NCI-H2029 (cell line): ENCODE measurements at places on chromosomes 6 and 20.

DNA sequence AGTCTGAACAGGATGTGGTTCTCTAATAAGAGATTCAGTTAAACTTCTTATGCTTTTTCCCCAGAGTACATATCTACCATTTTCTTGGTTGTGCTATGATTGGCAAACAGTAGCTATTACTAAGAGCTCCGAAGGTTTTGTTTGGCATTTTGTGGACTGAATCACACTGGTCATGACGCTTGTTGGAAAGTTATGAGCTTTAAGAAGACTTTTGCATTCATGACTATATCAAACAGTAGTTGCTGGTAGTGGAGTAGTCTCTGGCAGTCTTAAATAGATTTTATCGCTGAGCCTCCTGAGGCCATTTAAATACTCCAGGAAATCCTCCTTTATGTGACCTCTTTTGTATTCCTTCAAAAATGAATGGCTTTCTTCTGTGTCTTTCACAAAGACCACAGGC, 40.8 kb downstream of the CCDC170 start:
- DNase-seq = no peak

GRCh38 chr6:25337431-25337830, 58.3 kb downstream of the CARMIL1 start:
- DNase-seq = peak; percentile 58

GRCh38 chr6:158030380-158031300, 49.0 kb downstream of the SYNJ2 start:
- DNase-seq = no peak

- DNase-seq = no peak
Observed at GRCh38 chr6:120031837-120032236, 682.3 kb upstream of the MAN1A1 start.

GRCh38 chr20:41011551-41012067, 17.0 kb upstream of the TOP1 start:
- DNase-seq = no peak

DNA sequence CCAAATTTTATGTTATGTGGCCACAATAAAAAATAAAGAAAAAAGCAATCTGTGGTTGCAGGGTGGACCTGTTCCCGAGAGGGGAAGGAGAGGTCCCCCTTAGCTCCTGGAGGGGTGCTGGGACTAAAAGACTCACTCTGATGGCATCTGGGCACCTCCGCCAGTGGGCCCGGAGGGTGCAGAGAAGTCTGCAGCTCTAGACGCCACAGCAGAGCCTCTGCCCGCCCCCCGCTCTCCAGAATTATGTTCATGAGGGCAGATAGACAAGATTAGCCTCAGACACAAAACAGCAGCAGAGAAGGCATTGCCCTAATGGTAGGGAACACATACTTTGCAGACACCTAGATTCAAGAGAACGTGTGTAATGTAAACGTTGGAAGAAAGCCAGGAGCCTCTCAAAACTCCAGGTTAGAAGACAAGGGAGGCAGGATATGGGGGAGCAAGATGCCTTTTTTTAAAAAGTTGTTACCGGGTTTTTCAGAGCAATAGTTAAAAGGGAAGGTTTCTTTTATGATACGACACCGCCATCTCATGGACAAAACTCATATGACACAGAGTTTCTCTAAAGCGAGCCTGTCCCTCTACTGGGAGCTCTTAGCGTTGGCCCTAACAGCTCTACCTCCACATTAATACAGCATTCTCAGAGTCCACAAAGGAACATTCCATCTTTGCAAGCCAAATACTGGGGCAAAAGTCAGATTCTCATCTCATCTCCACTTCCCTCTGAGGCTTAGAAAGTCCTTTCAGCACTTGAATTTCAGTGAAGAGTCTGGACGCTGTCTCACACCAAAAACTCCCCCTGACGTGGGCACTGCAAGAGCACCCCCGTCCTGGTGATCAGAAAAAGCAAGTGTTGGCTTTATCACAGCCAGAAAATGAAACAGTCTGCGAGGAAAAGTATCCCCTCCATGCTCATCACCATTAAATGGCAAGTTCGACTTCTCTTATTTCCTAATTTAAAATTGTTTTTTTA, 47.2 kb downstream of the FOXF2 start:
- DNase-seq = peak; percentile 59

- no peak for DNase-seq
Observed at GRCh38 chr6:170523256-170524171, 29.6 kb downstream of the PSMB1 start.

- no peak for DNase-seq
Observed at GRCh38 chr6:138724015-138724414, 49.6 kb upstream of the CCDC28A start.

- DNase-seq = no peak
Observed at GRCh38 chr6:157513004-157513603, 132.1 kb downstream of the ZDHHC14 start.

DNA sequence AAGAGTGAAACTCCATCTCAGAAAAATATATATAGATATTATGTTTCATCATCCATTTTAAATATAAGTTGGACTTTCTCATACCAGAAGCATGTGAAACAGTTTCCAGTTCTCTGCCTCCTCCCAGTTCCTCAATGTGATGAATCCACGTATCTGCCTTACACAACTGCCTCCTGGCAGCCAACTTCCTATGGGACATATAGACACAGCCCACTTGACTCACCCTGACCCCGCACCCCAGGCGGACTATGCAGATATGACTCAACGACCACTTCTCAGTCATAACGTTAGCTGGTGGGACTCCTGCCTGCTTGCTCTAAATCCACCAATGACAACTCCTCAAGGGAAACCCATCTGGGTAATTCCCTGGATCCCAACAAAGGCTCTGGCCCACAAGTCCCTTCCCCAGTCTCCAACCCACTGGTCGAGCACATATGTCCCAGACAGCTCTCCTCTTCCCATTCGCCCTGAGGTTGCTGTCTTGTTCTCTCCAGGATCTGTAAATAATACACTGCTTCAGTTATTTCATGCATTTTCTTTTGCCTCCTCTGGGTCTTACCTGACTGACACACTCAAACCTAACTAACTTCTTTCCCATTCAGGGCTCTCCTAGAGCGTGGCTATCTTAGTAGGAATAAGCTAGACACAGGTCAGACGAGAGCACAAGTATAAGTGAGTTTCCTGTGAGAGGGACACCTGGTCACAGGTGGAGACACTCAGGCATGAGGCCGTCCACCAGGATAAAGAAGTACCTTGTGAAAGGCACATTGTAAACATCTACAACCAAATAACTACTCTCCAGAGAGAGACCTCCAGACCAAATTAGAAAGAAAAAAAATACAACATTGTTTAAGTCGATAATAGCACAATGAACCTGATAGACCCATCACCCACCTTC, 548.5 kb downstream of the CD83 start:
- no peak for DNase-seq

- no peak for DNase-seq
Observed at GRCh38 chr20:38872036-38872435, 54.2 kb upstream of the FAM83D start.

DNA sequence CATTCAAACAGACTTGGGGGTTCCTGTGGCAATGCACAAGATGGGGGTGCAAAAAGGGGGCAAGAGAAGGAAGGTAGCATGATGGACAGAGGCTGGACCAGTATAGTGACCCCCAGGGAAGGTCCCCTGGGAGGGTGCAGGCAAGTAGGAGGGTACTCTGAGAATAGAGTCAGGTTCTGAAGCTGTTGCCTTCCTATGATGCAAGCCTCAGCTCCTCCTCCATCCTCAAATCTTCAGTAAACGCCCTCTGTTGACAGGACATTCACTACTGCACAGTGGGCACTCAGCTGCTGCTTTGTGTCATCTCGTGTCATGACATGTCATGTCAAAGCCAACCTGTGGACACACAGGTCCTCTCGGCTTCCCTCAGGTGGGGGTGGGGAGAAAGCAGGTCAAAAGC, 5.8 kb upstream of the SDCBP2 start:
- no peak for DNase-seq

GRCh38 chr6:122710908-122711635, 68.4 kb upstream of the FABP7 start:
- DNase-seq = no peak

GRCh38 chr6:24855395-24856245, 56.9 kb upstream of the ARMH2 start:
- peak; percentile 70 for DNase-seq

DNA sequence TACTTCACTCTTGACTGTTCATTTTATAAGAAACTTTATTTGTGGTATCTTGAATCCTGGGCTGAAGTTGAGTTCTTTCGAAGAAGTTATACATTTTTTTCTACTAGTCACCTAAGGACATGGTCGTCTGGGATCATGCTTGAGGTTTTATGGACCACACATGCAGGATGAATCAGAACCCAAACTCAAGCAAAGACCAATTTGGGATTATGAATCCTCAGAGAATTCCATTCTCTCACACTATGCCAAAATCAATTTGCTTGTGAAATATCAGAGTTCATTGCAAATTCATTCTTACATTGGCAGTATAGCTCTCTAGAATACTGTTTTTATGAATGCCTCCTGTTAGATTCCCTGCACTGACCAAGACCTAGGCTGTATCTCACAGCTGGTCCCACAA, 114.3 kb upstream of the HDAC2 start:
- DNase-seq = no peak

- no peak for DNase-seq
Observed at GRCh38 chr6:66103954-66104353, 396.9 kb upstream of the EYS start.

DNA sequence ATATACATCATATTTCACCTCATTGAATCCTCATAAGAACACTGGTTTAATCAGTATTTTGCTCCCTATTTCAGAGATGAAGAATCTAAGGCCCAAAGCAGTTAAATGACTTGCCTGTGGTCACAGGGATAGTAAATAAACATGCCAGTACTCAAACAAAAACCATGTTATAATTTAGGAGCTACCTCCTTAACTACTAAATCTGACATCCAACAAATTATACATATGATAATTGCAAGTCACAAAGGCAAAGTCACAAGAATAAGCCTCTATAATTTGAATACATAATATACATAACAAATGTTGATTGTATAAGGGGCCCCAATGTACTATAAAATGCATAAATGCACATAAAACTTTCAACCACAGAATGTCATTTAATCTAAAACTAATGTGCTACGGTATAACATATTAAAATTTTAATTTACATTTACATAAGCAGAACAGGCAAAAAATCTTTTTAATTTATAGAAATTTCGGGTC, 157.4 kb upstream of the SLC22A16 start:
- DNase-seq = no peak

- no peak for DNase-seq
Observed at GRCh38 chr6:4346659-4347333, 211.4 kb upstream of the ECI2 start.

DNA sequence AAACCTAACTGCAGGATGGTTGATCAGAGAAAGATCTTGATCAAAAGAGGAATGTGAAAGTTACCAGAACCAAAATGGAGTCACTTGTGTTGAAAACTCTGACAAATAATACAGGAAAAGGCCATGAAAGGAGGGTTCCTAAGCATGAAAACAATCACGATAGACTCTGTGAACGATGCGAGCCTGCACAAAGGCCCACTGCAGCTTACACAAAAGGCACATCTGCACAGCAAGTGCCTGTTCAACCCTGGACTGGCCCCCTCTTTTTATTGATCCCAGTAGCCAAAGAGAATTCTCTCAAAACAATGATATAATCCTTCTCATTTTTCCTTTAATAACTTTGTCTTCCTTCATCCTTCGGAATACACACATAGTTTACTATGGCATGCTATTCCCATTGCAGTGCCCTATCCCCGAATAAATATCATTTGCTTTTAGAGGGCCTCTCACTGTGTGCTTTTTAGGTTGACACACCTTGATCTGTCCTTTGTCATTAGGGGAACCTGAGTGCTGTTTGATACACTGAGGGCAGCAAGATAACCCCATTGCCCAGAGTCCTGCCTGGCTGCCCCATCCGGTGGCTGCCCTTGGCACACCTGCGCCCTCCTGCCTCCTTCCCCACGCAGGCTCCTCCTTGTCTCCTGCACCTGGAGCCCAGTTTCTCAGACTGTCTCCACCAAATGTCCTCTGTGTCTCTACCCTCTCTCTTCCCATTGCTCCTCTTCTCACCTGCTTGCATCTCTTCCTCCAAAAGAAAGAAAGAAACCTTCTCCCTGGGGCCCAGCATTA, 98.3 kb upstream of the FRMD1 start:
- no peak for DNase-seq

DNA sequence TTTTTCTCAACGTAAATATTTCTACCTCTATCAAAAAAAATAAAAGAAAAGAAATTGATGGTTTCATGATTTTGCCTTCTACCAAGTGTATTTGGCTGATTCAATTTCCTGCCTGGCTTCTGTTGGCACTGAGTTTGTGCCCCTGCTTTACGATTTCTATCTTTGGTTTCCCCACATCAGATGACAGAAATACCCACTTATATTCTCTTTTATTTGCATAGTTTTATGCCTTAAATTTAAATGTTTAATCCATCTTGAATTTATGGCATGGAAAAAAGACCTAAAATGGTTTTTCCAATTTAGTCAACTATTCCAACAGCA, 34.3 kb downstream of the RNF24 start:
- DNase-seq = no peak

- no peak for DNase-seq
Observed at GRCh38 chr6:45728674-45729073, 287.0 kb downstream of the CLIC5 start.

- DNase-seq = no peak
Observed at GRCh38 chr6:26411751-26412150, 9.7 kb downstream of the BTN3A1 start.
